ENCODE measurements at places on chromosomes 5 and 9.

- peak; percentile 32 for DNase-seq
These were observed 12.5 kb downstream of the NR3C1 start for GRCh38 chr5:143390941-143391340.

DNA sequence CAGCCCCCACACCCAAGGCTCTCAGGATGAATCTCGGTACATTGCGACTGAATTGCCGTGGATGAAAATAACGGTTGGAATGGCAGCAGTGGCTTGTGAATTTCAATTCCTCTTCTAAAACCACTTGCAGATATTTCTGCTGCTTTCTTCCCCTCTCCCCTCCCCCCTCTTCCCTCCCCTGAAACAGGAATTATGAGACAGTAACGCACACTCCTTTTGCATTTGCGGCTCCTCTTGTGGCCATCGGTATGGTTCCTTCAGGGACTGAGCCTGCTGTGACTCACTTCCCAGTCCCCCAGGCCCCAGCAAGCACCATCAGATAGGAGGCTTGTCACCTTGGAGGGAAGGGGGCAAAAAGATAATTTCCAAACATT, 9.7 kb downstream of the DCANP1 start:
- DNase-seq = no peak

GRCh38 chr9:7816021-7816420, 16.4 kb upstream of the DMAC1 start:
- DNase-seq = no peak

DNA sequence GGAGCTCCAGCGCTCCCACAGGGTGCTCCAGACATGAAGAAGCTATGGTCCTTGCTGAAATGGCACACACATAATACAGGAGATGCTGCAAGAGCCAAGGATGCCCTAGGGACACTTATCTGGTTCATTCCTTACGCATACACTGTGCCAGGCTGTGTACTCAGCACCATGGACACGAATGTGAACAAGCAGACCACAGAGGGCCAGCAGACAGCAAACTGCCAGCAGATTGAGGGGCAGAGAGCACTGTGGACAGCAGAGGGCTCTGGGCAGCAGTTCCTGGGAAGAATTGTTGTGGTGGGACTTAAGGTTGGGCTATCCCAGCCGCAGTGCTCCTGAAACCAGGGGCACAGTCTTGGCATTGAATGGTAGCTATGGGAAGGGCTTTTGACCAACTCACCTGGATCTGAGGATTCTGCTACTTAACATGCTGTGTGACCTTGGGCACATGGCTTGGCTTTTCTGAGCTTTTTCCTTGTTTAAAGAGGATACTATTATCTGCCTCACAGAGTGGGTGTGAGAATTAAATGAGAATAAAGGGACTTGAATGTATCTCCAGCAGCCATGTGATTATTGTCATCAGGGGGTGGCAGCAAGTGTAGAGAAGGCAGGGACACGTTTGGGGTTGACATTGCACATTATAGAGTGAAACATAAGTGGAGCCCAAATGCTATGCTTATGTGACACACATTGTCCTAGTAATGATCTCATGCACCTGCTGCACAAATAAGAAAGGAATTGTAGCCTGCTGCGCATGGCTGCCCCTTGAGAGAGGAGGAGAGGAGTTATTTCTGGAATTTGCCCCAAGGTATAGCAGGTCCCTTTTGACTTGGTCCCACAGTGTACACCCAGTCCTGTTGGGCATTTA, 30.1 kb downstream of the PPARGC1B start:
- DNase-seq = no peak

GRCh38 chr5:6822556-6823343, 109.5 kb downstream of the TENT4A start:
- no peak for DNase-seq

- no peak for DNase-seq
These were observed 90.9 kb upstream of the PPP1R2B start for GRCh38 chr5:156759156-156759555.

DNA sequence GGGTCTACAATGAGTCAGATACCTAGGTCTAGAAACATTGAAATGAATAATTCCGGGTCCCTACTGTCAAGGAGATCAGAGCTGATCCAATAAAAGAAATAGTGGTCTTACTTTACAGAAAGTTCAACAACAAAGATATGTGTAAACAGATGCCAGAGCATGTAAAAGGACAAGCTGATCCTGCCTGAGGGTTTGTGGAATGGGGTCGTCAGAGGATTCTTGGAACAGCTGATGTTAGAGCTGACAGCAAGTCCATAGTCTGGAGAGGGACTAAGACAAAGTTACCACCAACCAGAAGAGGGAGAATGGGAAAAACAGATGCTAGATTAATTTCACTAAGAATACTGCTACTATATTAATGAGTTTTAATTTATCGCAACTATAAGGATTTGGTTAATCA, 71.5 kb downstream of the FREM1 start:
- no peak for DNase-seq

GRCh38 chr5:82348784-82349425, 70.8 kb upstream of the RPS23 start:
- peak; percentile 64 for DNase-seq

DNA sequence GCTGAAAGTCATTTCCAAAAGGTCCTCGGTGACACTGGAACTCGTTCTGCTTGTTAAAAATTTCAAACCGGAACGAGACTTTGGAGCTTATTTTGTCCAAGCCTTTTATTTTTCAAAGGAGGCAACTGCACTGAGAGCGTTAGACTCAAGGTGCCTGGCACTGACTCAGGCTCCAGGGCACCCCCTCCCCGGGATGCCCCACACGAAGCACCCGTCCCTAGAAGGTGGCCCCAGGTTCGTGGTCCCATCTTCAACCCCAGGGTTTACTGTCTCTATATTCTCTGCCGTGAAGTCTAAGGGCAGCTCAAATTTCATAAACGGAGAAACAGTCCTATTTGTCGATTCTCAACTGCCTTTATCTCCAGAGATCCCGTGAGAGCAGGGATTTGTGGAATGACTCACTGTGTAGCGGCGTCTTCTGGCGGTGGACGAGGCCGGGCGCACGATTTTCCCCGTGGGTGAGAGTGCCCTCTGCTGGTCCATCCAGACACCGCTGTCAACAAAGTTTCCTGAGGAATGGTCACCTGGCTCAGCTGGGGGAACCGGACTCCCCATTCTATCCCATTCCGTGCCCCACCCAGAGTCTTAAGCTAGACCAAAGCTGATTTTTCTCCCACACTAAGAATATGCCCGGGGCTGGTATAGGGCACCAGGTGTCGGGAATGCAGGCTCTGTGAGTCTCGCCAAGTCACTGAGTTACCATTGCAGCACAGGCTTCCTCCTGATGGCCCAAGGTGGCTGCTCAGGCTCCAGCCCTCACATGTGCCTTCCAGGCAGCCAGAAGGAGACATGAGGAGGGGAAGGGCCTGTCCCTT, 27.1 kb upstream of the SLC6A19 start:
- peak; percentile 58 for DNase-seq
